Panc1 (cell line): ENCODE measurements at places on chromosomes 13 and 19. TPM values are rescaled to one million over a fixed set of nuclear protein-coding genes. Genes with fewer than 3 reads are reported as not detected.

DNA sequence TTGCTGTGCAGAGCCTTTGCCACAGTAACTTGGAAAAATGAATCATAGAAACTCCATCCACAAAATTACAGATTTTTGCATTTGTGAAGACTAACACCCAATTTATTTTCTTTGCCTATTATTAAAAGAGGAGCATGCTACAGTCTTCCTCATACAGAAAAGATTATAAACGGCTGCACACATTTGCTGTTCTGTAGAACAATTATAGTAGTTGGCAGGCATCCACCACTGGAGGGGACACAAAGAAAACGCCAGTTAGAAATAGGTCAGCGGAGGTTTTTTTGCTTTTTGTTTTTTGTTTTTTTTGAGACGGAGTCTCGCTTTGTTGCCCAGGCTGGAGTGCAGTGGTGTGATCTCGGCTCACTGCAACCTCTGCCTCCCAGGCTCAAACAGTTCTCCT lies 51.6 kb downstream of the SACS start:
- no peaks in the 10 kb centered on the region for H3K36me3 ChIP-seq
- H3K27ac ChIP-seq: no peak overlapping the region
- DNase-seq: no peak
- H3K27me3 ChIP-seq: no peaks in the 10 kb centered on the region

TNFSF11 gene
- not detected for total RNA-seq

GRCh38 chr13:31314961-31315360 lies 115.2 kb downstream of the B3GLCT start:
- H3K4me3 ChIP-seq: no peak overlapping the region
- DNase-seq: no peak
- H3K27me3 ChIP-seq: no peaks in the 10 kb centered on the region
- no peaks in the 10 kb centered on the region for H3K36me3 ChIP-seq
- H3K4me1 ChIP-seq: no peaks in the 10 kb centered on the region

GRCh38 chr13:58207501-58207900 lies 576.0 kb downstream of the PCDH17 start:
- no peaks in the 10 kb centered on the region for H3K4me1 ChIP-seq
- no peak for DNase-seq
- no peak overlapping the region for H3K27ac ChIP-seq
- H3K36me3 ChIP-seq: no peaks in the 10 kb centered on the region
